Ascending aorta (tissue), 2 donors: ENCODE measurements at places on chromosomes 4 and X. TPM values are rescaled to one million over a fixed set of nuclear protein-coding genes. Genes with fewer than 3 reads are reported as not detected.

- H3K27me3 ChIP-seq = no peaks in the 10 kb centered on the region
- no peak for DNase-seq
- H3K4me1 ChIP-seq = no peaks in the 10 kb centered on the region
- no peak overlapping the region for H3K4me3 ChIP-seq
- no peaks in the 10 kb centered on the region for H3K36me3 ChIP-seq
- no peak overlapping the region for H3K27ac ChIP-seq
Measured at GRCh38 chr4:169226565-169226964, 44.2 kb downstream of the SH3RF1 start.

The ZNF674 gene
- total RNA-seq = 2.3 TPM

DNA sequence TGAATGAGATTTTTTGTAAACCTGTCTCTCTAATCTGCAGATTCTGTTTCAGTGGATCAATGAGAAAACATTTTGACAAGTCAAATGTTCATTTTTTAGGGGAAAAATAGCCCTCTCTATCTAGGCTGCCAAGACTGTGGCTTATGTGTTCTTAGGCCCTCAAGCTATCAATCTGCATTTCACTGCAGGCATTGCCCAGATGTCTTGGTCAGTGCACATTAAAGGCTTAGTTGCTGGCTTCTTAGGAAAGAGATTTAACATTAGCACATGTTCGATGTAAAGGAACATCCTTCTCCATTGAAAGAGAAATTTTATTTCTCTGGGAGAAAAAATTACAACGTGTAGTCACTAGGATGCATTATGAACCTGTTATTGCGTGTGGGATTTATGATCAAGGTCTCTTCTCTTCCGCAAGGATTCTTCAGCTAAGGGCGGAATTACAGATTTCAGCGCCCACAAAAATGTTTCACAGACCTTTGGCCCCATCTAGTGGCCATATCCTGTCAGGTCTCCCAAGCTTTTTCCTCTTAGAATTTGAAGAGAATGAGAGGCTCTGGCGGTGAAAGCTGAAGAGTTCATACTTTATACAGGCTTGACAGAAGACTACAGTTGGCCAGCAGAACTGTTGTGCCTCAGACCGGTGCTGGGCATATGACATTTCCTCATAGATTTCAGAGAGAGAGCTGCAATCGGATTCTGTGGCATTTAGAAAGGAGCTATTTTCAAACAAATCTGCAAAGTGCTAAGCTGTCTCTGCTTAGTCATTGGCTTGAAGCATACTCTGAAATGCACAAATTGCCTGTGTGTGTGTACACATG lies 144.6 kb upstream of the NOCT start:
- no peak overlapping the region for H3K27ac ChIP-seq
- H3K4me1 ChIP-seq = no peaks in the 10 kb centered on the region
- H3K27me3 ChIP-seq = no peaks in the 10 kb centered on the region

DNA sequence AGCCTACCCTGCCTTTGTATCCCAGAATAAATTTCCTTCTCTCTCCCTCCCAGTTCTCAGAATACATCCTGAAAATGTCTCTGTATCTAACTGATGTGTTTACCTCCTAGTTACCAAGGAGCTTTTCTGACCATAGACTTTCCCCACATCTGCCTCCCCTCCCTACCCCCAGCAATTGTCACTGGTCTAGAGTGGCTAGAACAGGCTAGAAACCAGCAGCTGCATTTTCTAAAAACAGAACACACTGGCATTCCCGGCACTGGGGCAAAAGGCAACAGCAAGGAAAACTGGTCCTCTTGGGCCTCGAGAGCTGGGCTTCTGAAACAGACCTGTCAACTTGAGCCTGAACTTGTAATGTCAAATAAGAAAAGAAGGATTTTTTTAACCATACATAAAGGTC lies 16.4 kb downstream of the TASL start:
- no peaks in the 10 kb centered on the region for H3K36me3 ChIP-seq
- H3K27me3 ChIP-seq = no peaks in the 10 kb centered on the region
- H3K4me1 ChIP-seq = no peaks in the 10 kb centered on the region
- no peak overlapping the region for H3K27ac ChIP-seq
- DNase-seq = no peak

DNA sequence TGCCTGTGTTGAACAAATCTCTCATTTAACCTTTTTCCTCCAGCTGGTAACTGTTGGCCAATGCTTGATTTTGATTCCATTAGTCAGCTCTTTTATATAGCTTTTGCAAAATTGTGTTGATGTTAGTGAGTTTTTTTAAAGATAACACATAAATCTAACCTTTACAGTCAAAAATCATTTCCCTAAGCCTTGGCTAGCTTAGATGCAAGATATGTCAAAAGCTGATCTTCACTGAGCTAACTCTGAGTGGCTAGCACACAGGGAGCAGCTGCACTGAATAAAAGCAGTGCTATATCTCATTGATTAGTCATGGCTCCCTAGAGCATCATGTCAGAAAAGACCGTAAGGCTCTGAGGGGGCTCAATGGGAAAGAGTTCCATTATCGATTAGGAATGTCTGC lies 78.7 kb downstream of the PPARGC1A start:
- no peak for DNase-seq
- H3K36me3 ChIP-seq = no peaks in the 10 kb centered on the region
- no peak overlapping the region for H3K4me3 ChIP-seq

DNA sequence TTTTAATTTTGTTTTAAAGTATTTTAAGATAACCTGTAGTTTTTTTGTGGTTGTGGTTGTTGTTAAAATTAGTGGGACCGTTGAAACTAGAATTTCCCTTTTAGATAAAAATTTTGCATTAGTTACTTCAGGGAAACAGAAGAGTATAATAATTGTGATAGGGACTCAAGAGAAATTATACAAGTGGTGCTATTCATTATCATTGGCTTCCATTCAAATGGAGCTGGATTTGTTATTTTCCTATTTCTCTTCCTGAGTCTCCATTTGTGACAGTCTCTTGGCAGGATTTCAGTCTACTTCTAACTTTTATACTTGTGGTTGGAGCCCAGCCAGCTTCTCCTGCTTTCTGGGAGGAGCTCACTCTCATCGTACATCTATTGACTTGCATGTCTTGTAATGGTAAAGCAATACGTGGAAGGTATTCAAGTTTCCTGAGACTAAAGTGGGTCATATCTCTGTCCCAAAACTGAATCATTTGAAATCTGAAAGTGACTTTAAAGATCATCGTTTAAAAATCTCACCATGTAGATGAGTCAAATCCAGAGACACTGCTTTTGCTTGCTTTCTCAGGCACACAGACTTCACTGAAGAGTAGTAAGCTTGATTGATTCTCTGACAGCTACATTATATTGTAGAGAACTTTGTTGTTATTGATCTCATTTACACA lies 155.8 kb downstream of the RPA4 start:
- peaks cover 2% of the 10 kb centered on the region for H3K4me1 ChIP-seq
- no peak for DNase-seq
- no peak overlapping the region for H3K4me3 ChIP-seq
- no peak overlapping the region for H3K27ac ChIP-seq

The PTPN13 gene
- 20.8 TPM for total RNA-seq

- no peaks in the 10 kb centered on the region for H3K27me3 ChIP-seq
- H3K27ac ChIP-seq = peak overlapping the region; percentile 56
- H3K36me3 ChIP-seq = no peaks in the 10 kb centered on the region
- peak; percentile 14 for DNase-seq
- no peak overlapping the region for H3K4me3 ChIP-seq
- no peaks in the 10 kb centered on the region for H3K4me1 ChIP-seq
Measured at GRCh38 chrX:38929966-38930421, 128.7 kb downstream of the MID1IP1 start.

- peaks cover 14% of the 10 kb centered on the region for H3K36me3 ChIP-seq
- no peak overlapping the region for H3K4me3 ChIP-seq
- no peaks in the 10 kb centered on the region for H3K4me1 ChIP-seq
- no peak for DNase-seq
- no peaks in the 10 kb centered on the region for H3K27me3 ChIP-seq
- H3K27ac ChIP-seq = no peak overlapping the region
Measured at GRCh38 chr4:1021386-1022050, 10.1 kb downstream of the FGFRL1 start.

DNA sequence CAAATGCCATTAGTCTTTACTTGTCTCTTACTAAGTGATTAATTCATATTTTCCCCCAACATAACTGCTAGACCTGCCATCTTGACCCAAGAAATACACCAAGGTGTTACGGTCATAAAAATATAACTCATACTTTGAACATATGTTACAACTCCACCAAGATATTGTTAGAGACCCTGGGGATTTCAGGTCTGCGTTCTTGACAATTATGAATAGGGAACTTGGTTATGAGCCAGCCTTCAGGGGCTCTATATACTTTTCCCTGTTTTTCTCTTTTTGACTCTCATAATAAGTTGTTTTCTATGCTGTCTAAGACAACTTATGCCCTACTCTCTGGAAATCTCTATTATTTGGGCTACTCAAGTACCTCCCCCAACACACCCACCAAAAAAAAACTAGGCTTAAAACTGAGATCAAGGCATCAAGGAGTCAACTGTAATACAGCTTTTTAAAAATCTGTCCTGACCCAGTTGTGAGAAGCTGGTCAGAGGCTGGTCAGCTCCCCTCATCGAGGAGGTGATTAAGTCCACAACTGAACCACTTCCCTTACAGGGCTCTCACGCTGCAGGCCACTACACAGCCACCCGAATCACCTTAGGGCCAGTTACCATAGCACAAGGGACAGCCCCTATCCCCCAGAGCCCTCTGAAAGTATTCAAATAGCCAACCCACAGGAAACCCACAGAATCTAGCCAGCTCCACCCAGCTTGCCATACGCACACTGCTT lies 10.5 kb upstream of the TLR3 start:
- H3K36me3 ChIP-seq = no peaks in the 10 kb centered on the region
- DNase-seq = no peak
- H3K27me3 ChIP-seq = no peaks in the 10 kb centered on the region
- no peaks in the 10 kb centered on the region for H3K4me1 ChIP-seq
- no peak overlapping the region for H3K4me3 ChIP-seq

The MAGEB10 gene
- total RNA-seq = not detected

GRCh38 chrX:370244-370962 lies 16.3 kb downstream of the PPP2R3B start:
- H3K4me1 ChIP-seq = peaks cover 6% of the 10 kb centered on the region
- no peak overlapping the region for H3K27ac ChIP-seq
- no peak overlapping the region for H3K4me3 ChIP-seq
- no peaks in the 10 kb centered on the region for H3K27me3 ChIP-seq

The NIPAL1 gene
- 2.0 TPM for total RNA-seq

- peaks cover 25% of the 10 kb centered on the region for H3K36me3 ChIP-seq
- no peak overlapping the region for H3K4me3 ChIP-seq
- no peaks in the 10 kb centered on the region for H3K4me1 ChIP-seq
- no peaks in the 10 kb centered on the region for H3K27me3 ChIP-seq
- H3K27ac ChIP-seq = no peak overlapping the region
- no peak for DNase-seq
Measured at GRCh38 chr4:37852376-37852775, 25.9 kb downstream of the PGM2 start.

The POU4F2 gene
- total RNA-seq = not detected

DNA sequence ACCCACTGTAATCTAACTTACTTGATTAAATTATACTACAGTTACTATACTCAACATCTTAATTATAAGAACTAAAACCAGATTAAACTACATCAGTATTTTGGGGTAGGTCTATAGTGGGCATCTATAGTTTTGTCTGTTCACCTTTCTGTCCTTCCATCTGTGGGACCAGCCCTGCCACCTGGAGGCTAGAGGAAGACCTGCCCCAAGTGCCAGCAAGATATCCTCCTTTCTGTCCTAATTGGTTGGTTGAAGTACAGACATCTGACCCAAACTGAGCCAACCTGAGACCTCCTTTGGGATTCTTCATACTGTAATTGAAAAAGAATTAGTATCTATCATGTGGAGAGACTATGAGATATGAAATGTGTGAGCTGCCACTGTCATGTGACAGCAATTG lies 172.2 kb upstream of the TLL1 start:
- H3K36me3 ChIP-seq = no peaks in the 10 kb centered on the region
- no peaks in the 10 kb centered on the region for H3K4me1 ChIP-seq
- no peak for DNase-seq
- no peak overlapping the region for H3K27ac ChIP-seq

The HERC5 gene
- total RNA-seq = 0.32 TPM
